ENCODE measurements at places on chromosomes 6 and 20.

DNA sequence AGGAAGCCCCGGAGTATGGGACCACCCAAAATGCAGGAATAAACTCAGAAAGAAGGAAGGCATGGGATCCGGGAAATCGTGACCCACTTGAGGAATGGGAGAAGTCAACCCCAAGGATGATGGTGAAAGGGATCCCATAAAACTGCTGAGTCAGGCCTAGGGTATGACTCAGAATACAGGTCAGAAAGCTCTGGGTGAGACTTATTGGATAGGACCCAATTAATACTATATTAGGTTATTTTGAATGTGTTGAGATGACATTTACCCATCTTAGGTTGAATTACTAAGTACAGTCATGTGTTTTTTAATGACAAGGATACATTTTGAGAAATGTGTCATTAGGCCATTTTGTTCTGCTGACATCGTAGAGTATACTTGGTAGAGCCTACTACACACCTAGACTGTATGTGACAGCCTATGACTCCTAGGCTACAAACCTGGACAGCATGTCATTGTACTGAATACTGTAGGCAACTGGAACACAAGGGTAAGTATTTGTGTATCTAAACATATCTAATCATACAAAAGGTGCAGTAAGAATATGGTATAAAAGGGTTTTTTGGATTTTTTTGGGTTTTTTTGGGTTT is 17.1 kb upstream of the HIVEP1 start:
- peak; percentile 14 for DNase-seq

- peak; percentile 95 for DNase-seq
Observed at GRCh38 chr6:108736832-108737231, 111.4 kb upstream of the ARMC2 start.

- DNase-seq = no peak
Observed at GRCh38 chr6:106373502-106374239, 13.2 kb downstream of the CRYBG1 start.

DNA sequence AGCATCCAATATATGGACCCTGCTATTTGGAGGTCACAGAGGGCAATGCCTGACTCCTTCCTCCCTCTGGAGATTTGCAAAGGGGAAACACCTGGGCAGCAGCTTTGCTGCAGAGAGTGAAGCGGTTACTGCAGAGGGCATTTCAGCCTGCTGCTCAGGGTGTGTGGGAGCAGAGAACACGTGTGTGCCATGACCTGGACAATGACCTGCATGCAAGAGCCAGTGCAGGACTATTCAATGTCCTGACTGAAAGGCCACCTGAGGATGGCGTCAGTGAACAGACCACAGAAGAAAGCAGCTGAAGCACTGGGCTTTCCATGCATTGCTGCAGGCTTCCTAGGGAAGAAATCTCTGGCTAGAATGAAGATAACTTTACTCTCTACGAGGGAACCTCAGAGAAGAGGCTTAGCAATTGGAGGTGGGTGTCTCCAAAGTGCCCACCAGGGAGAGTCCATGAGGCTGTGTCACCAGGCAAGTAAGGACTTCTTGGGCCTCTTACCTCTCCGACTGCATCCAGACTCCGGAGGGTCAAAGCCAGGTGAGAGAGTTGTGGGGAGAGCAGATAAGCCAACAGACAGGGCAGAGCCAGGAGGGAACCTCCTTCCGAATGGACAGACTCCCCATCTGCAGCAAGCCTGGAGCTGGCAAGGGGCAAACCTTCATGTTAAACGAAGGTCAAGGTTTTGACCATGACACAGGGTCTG is 52.9 kb upstream of the PMEPA1 start:
- DNase-seq = no peak

DNA sequence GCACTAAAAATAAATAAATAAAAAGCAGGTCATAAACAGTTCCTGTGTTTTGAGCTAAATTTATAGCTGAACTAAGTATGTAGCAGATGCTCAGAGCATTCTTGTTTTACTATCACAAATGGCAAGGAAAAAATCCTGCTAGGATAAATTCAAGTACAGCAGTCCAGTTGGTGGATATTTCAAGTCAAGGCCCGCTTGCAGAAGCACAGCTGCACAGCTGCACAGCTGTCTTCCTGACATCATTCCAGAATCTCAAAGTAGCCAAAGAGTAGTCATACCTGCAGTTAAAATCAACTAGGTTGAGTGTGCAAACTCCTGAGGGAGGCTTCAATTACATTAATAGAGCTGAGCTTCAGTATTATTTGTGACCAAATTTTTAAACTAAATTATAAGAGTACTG is 297.7 kb upstream of the MANEA start:
- no peak for DNase-seq

GRCh38 chr6:31639449-31639861 is 13.0 kb downstream of the BAG6 start:
- DNase-seq = peak; percentile 84

DNA sequence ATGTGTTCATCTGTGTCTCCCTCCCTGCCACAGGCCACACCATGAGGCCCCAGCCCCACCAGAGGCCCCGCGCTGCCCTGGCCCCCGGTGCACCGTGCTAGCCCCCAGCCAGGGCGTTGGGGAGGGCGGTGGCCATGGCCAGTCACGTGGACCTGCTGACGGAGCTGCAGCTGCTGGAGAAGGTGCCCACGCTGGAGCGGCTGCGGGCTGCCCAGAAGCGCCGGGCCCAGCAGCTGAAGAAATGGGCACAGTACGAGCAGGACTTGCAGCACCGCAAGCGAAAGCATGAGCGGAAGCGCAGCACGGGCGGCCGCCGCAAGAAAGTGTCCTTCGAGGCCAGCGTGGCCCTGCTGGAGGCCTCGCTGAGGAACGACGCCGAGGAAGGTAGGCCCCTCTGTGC is 30.3 kb downstream of the PPP1R16B start:
- DNase-seq = no peak

- DNase-seq = peak; percentile 44
Observed at GRCh38 chr6:164927288-164928056, 381.9 kb downstream of the C6orf118 start.

DNA sequence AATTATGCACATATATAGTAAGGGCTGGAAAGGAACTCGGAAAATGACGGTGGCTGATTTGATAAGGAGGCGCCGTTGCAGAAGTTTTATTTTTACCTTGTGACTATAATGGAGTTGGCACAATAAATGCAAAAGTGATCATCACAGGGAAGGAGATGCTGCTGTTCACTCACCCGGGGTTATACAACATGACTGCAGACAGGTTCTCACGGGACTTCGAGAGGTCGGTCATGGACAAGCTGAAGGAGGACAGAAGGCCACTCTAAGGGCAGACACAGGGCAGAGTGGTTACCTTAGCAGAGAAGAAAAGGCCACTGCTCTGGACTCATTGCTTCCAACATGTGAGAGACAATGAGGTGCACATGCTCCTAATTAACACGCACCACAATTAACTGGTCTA is 168.6 kb downstream of the KIF16B start:
- DNase-seq = no peak

DNA sequence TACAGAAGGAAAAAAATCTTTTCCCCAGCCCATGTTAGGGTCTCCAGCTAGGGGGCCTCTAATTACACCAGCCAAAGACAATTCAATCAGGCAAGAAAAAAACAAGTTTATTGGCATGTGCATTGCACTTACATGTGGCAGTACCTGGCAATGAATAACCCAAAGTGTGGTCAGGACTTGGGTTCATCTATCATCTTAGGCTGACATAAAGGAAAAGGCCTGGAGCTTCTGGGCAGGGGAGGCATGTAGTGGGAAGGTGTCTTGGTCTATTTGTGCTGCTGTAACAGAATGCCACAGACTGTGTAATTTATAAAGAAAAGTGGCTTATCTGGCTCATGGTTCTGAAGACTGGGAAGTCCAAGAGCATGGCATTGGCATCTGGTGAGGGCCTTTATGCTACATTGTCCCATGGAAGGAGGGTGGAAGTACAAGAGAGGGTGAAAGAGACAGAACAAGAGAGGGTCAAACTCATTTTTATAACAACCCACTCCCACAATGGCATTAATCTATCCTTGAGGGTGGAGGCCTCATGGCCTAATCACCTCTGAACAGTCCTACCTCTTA is 4.4 kb upstream of the PYGB start:
- no peak for DNase-seq

- DNase-seq = peak; percentile 82
Observed at GRCh38 chr6:42197555-42198362, 3.0 kb upstream of the GUCA1B start.

- DNase-seq = no peak
Observed at GRCh38 chr20:57332105-57333089, 2.8 kb downstream of the SPO11 start.

- DNase-seq = peak; percentile 24
Observed at GRCh38 chr6:137767911-137768690, 99.0 kb upstream of the TNFAIP3 start.

- no peak for DNase-seq
Observed at GRCh38 chr20:3084283-3084985, at the start of gene AVP. AVP (minus strand) TSS chr20:3084724; CDS start chr20:3084674, 50 bp downstream.

DNA sequence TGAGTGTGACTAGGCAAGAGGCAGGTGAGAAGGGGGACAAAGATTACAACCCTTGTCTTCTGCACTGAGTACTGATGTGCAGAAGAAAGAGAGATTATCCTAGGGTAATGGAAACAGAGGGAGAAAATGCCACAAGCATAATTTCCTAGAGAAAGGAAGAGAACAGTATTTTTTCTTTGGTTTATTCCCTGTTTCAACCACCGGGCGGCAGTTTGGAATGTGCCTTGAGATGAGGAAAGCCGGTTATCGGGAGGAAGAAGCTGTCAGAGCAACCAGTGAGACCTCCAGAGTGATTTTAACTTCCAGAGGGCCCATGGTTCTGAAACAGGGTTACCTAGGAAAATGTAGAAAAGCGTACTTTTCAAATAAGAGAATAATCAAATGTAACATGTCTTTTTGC is 121.4 kb downstream of the REV3L start:
- peak; percentile 71 for DNase-seq

DNA sequence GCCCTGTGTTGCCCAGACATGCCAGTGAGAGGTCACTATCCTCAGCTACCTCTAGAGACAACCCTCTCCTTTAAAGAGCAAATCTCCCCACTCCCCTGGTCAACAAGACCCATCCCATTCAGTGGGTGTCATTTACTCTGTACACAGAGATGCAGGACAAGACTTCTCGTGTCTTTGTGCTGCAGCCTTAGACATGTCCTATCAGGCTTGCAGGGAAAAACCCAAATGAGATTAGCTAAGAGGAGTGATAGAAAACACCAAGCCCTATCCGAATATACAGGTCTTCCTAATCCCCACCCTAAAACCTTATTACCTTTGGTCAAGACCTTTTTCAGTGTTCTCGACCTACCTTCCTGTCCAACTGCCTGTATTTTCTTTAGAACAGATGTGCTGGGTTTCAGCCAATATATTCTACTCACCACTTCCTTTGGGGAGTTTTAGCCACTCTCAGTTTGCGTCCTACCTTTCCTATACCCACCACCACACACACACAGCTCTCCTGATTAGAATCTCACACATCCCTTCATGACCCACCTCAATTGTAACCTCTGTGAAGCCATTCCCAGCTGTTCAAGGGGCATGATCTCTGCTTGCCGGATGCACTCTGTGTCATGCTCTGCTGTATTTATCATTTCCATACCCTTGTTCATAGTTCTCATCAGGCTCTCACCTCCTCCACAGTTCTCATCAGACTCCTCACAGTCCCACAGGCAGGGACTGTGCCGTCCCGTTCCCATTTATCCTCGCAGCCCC is 39.7 kb downstream of the TRAM2 start:
- DNase-seq = peak; percentile 50

DNA sequence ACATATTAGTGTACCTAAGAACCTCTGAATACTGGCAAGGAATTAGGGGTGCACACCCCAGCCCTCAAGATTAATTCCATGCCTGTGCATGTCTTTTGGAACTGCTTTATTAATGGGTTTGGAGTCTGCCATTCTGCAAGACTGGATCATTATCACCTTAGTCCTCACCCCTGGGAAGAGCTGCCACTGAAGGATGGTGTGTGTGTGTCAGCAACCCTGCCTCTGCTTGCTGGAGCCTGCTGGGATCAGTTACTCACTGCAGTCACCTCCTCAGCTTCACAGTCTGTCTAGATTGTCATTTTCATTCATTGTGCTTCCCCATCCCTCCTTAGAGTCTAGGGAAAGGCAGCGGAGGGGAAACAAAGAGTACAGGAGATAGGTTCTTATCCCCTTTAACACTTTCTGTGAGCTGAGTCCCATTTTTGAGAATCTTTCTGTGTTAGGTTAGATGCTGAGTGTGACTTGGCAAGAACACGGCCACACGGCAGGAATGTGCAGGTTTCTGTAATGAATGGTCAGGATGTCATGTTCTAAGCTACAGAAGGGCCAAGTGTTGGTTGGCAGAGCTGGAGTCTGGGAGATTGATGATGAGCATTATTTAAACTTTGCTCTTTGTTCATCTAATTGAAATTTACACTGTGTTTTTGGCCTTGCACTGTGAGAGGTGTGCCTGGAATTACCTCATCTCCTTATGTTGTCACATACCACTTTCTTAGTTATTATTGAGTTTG is 21.1 kb downstream of the GHRH start:
- DNase-seq = no peak

- no peak for DNase-seq
Observed at GRCh38 chr6:19699932-19700331, 137.2 kb upstream of the ID4 start.
